Mesenteric fat pad (tissue), 1 donor: ENCODE measurements at places on chromosomes 2 and 18.

DNA sequence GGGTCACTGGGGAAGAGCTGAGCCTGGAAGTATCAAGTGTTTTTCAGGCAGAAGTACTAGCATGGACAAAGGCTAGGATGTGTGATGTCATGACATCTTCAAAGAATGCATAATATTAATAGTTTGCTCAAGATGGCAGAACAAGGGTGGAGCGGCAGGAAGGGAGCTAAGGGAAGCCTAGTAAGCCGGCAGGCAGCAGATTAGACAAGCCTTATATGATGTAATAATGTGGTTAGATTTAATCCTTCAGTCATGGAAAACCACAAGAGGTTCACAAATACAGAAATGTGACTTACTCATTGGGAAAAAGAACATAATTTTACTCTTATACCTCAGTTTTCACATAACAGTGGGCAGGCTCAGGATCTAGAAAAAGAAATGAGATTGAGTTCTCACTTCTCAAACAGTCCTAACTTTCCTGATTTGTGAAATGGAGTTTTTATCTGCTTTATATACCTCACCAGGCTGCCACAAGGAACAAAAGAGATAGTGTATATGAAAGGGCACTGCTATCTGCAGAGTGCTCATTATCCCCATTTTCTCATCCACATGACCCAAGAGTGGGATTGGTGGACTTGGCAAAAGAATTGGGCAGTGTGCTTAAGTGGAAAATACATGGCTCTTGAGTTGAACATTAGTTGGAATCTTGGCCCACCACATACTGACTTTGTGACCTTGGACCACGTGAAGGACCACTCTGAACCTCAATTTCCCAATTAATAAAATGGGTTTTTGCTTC lies 89.1 kb upstream of the LHCGR start:
- DNase-seq, result no peak

GRCh38 chr2:217410681-217410960 lies 550.8 kb upstream of the TNP1 start:
- no peak for DNase-seq

GRCh38 chr2:216692636-216693413 lies 2.5 kb downstream of the IGFBP5 start:
- no peak for DNase-seq

- no peak for DNase-seq
These were observed 797 bp upstream of the GRHL1 start for GRCh38 chr2:9950521-9951271.

GRCh38 chr2:237282568-237283128 lies 131.3 kb downstream of the COL6A3 start:
- DNase-seq, result no peak

DNA sequence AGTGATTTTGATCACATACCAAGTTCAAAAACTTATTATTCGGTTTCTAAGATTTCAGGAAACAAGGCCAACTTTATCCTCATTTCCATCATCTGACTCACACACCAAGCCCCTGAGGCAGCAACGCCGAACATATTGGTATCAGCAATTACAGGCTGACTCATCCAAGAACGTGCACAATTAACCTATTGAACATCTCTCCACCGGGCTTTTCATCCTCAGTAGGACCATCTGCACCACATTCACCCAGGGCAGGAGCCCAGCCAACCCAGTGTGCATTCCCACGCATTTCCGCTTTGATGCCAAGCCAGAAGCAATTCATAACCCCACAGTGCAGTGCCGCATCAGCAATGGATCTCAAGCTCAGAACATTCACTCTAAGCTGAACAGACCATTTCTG lies 52.9 kb downstream of the SCG2 start:
- no peak for DNase-seq

DNA sequence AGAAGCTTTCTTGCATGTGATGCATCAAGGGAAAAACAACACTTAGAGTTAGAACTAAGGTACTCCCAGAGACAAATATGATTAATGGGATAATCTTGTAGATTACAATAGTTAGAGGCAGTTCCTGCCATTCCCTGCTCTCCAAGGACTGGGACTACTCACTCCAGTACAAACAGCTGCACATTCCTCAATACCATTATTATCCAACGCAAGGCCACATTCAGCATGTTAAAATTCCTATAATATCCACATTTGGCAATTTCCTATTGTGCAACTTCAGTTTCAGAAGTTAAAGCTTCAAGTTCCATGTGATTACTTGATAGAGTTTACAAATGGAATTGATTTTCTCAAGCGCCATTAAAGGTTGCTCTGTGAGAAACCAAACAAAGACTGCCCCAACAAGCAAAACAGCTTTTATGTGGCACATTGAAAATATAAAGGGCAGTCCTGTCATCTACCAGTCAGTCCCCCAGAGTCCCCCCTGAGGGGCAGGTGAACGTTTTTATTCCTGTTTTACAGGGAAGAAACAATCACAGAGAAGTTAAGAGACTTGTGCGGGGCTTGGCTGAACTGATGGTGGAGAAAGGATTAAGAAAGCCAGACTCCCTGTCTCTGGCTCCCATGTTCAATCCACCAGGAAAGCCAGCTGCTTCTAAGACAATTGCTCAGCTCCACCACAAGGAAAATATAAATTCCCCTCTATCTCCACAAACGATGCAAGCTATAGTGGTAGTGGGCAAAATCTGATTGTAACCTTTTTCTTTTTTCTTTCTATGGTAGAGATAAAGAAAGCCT lies 72.6 kb downstream of the TXNL1 start:
- no peak for DNase-seq

DNA sequence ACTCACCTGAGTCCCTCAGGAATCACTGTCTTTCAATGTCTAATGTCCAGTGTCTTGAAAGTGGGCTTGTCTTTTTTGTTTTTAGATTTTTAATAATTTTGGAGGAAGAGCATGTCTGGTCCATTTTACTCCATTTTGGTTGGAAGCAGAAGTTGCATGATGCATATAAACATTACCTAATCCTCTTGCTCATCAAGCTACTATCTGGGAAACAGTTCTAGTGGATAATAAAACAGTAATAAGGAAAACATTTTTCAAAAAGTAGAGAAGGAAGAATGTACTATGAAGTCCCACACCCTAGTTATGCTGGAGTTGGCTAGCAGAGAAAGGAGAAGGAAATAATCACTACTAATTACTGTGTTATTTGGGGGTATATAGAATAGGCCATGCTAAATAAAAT lies 263.7 kb downstream of the ETAA1 start:
- no peak for DNase-seq

DNA sequence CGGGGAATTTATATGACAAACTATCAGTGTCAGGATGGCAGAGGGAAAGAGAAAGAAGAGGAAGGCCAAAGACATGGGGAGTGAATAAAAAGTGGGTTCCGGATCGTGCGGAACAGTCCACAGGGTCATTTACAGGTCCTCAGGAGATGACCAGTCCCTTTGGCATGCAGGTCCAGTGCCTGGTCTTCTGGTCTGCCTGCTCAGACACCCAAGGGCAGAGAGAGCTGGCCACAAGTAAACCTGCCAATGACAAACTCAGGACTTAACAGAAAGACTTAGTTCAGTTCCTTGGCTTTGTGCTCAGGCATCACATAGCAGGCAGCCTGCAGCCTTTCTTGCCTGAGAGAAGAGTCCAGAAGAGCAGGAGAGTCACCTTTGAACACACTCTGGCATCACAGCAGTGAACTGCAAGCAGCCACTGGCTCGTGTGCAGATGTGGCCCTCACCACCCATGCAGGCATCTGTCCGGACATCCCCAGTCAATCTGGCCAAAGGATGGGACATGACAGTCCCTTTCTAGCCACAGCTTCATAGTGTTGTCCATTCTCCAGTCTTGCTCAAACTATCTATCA lies 14.0 kb downstream of the TMEM127 start:
- DNase-seq, result no peak

DNA sequence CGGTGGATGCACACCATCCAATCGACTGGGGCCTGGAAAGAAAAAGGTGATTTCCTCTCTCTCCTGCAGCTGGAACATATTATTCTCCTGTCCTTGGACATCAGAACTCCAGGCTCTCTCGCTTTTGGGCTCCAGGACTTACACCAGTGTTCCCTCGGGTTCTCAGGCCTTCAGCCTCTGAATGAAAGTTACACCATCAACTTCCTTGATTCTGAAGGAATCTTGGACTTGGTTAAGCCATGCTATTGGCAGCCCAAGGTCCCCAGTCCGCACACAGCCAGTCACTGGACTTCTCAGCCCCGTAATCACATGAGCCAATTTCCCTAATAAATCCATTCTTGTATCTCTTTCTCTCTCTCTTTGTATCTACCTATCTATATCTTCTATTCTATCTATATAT lies 418.9 kb downstream of the IRS1 start:
- DNase-seq, result no peak

DNA sequence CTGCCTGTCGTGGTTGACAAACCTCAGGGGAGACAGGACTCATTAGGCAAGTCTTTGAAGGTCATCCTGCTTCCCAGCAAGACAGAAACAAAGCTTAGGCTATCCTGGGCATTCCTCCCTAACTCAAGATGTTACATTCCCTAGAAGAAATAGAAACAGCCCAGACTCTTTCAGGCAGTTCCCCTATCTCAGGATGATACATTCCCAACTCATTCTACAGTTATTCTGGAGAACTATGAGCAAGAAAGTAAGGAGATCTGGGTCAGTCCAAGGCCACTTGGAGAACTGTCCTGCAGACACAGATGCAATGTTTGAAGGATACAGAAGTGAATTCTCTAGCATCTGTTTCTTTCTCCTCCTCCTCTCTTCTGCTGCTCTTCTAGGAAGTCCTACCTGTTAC lies 220.1 kb upstream of the NCKAP5 start:
- no peak for DNase-seq

DNA sequence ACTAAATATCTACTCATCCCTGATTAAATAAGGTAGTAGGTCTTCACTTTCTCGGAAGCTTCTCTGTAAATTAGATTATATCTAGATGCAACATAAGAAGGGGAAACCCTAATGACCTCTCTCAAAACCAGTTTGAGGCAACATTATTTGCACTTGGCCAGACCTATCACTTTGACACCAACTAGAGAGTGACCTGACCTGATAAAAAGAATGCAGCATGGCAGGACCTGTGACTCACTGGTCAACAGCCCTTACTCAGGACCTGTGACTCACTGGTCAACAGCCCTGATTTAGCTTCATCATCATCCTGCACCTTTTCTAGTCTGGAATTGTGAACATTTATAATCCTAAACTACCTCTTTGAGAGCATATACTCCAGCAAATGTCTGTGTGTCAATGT lies 1957.7 kb upstream of the CELF4 start:
- no peak for DNase-seq

GRCh38 chr2:195666113-195666712 lies 9.2 kb downstream of the SLC39A10 start:
- DNase-seq, result no peak

GRCh38 chr2:54838585-54839035 lies 115.1 kb downstream of the EML6 start:
- no peak for DNase-seq

DNA sequence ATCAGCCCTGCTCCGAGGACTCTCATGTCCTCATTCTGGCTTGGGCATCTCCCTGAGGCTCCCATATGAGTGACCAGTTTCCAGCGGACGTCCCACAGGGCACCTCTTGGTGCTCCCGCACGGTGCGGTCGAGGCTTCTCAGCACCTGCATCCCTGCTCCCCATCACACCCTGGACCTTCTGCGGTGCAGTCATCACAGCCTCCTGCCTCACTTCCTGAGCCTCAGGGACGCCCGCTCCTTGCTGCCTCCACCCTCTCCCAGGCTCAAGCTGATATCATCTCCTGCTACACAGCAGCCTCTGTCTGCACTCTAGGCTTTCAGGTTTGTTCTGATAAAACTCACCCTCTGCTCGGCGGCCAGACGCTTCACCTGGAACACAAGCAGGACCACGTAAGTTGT lies 185.0 kb downstream of the TMEM18 start:
- DNase-seq, result no peak

DNA sequence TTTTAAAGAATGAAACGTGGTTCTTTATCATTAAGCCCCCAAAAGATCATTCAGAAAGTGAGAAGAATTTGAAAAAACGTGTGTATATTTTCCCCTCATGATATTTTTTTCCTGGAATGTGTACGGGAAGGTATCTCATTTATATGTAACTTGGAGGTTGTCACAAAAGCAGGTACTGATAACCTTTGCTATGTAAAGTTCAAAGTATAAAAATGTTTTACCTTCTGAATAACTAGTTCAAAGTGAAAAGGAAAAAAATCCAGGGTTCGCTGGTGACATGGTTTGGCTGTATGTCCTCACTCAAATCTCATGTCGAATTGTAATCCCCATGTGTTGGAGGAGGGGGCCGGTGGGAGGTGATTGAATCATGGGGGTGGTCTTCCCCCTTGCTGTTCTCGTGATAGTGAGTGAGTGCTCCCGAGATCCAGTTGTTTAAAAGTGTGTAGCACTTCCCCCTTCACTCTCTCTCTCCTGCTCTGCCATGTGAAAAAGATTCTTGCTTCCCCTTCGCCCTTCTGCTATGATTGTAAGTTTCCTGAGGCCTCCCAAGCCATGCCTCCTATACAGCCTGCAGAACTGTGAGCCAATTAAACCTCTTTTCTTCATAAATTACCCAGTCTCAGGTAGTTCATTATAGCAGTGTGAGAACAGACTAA lies 144.2 kb downstream of the DCDC2C start:
- no peak for DNase-seq

- DNase-seq, result no peak
These were observed 14.0 kb downstream of the HOXD1 start for GRCh38 chr2:176202491-176202890.

- DNase-seq, result no peak
These were observed 498.7 kb upstream of the ACVR2A start for GRCh38 chr2:147346142-147346541.

- no peak for DNase-seq
These were observed 53.8 kb downstream of the LRPPRC start for GRCh38 chr2:43941966-43942365.

- DNase-seq, result no peak
These were observed 125.6 kb upstream of the PKDCC start for GRCh38 chr2:41922177-41922576.

GRCh38 chr2:229660951-229661350 lies 53.4 kb downstream of the DNER start:
- DNase-seq, result no peak

GRCh38 chr18:63788447-63789096 lies 13.4 kb downstream of the SERPINB7 start:
- no peak for DNase-seq

GRCh38 chr2:146312899-146313298 lies 1531.9 kb upstream of the ACVR2A start:
- no peak for DNase-seq
